GM23248 (cell line): ENCODE measurements at places on chromosomes 5 and 9. TPM values are rescaled to one million over a fixed set of nuclear protein-coding genes. Genes with fewer than 3 reads are reported as not detected.

- DNase-seq = peak; percentile 86
Observed at GRCh38 chr5:181187500-181188213, 17.3 kb downstream of the TRIM7 start.

DNA sequence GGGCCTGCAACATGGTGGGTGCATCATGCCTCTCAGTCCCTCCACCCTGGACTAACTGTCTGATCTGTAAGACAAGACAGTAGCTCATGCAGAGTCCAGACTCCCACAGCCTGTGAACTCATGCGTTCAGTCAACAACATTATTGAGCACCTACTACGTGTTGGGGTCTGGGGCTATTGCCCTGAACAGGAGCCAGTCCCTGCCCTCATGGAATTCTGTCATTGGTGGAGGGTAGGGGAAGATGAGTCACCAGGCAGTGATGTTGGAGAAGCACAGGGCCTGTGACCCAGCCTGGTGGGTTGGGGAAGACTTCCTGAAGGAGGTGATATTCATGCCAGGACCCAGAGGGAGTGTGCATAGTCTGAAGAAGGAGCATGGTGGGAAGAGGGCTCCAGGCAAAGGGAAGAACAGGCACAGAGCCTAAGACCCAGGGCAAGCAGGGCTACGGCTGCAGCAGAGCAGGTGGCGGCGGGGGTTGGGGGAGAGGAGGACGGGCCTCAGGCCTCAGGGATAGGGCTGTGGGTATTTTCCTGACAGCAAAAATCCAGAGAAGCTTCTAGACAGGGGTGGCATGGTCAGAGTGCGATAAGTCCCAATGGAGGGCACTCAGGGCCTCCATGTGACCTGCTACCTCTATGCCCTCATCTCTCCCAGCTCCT, 26.7 kb upstream of the PSD2 start:
- DNase-seq = peak; percentile 39

DNA sequence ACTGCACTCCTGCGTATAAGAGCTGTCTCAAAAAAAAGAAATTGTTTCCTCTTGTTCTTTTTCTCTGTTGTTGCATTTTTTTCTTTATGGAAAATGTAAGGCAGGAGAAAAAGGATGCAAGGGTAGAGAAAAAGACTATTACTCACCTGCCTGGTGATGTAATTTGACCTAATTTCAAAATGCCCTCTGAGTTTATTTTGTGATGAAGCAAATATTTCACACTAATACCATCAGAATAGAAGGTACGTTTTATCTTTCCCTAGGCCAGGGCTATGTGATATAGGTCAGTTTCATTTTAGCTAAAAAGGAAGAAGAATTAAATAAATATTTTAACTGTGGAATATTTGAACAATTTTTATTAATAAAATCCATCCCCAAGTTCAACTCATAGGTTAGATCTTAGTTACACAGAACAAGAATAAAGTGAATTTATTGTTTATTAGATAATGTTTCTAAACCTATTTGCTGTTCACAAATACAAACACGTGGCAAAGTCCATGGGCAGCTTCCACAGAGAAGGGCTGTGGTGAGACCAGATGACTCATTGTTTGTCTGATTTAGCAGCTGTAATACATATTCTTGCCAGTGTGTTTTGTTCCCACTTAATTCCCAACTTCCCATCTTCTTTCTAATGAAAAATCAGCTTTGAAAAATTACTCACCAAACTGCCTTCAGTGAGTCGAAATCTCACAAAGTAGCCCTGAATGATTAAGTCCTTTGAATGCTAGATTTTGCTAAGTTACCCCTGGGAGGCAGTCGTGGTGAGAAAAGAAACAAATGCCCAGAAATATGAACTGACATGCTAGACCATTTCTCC, 52.8 kb upstream of the CCDC112 start:
- peak; percentile 95 for DNase-seq

DNA sequence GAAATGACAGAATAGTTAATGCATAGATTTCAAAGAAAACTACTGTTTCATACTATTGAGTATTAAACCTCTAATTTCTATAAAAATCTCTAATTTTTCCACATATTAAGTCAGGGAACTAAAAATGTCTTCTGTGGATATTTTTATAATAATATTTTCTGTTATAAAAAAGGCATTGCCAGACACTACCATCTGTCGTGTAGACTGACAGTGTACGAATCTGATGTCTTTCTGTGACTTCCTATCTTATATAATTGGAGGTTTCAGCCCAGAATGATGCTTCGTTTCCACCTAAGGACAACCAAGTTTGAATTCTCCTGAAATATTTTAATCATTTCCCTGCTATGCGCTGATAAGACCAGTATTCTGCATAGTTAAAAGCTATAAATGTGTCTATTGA, 456.6 kb upstream of the ARRDC3 start:
- DNase-seq = no peak

DNA sequence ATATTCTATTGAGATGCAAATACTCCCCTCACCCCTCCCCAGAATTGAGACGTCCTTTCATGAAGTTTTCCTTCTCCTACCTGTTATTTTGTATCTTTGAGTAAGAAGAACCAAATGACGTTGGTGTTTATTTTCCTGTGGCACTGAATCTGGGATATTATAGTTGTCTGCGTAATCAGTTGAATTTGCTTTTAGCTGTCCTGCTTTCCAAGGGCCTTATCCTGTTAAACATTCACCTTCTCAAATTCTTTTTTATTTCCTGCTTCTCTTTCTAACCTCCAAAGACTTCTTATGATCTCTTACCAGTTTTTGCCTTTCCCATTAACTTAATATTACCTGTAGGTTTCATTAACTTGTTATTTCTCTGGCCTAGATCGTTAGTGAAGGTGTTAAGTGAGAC, 1254.9 kb upstream of the WWC1 start:
- no peak for DNase-seq

DNA sequence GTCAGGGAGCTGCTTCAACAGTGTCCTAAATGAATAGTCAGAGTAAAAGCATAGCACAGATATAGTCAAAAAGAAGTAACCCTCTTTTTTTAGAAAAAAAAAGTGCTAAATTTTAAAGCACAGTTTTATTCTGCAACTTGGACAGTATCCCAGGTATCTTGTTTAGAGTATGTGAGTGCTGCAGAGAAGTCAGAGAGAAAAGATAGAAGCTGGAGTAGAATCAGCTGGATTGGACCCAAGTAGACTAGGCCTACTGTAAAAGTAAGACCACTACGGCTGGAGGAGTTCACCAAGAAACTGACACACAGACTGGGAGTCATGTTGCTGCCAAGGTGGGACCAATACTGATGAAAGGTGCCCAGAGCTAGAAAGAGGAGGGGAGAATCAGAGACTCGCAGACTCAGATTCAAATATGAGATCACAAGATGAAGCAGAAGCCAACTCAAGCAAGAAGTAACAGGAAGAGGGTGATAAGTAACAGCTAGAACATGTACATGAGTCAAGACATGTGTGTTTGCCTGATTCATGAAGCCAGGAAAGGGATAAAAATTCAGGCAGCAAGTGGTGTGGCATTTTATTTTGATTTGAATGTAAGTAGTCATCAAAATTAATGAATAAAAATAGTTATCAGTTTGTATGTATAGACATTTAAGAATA, 25.6 kb upstream of the TUSC1 start:
- peak; percentile 2 for DNase-seq

Gene TSTD2
- 13.9 and 14.4 TPM in 2 replicates for total RNA-seq

Gene F2RL1
- total RNA-seq = 1.4 and 2.7 TPM in 2 replicates

Gene GABRB2
- not detected in 2 replicates for total RNA-seq
